ENCODE measurements at places on chromosomes 16 and 17.

DNA sequence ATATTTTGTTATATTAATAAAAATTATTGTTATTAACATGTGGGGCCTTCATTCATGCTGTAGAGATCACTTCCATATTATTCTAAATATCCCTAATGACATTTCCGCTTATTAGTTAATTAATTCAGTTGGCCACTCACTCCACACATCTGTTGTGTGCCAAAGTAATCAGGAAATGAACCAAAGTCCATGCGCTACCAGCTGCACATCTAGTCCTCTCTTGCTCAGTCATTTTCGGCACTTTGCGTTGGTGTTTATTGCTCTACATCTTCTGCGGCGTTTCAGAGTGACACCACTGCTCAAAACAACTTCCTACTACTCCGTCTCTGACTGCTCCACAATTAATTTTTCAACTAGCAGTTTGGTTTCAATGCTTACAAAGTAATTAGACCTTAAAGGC is 101.4 kb upstream of the ZFHX3 start:
- DNase-seq: no peak

- no peak for DNase-seq
Measured at GRCh38 chr17:45131616-45132319, 547 bp downstream of the PLCD3 start.

GRCh38 chr17:11948789-11949188 is 48.5 kb downstream of the ZNF18 start:
- no peak for DNase-seq

GRCh38 chr16:46690281-46691178 is 1.1 kb downstream of the ORC6 start:
- no peak for DNase-seq

- DNase-seq: no peak
Measured at GRCh38 chr17:55524440-55525220, 13.4 kb upstream of the SMIM36 start.

DNA sequence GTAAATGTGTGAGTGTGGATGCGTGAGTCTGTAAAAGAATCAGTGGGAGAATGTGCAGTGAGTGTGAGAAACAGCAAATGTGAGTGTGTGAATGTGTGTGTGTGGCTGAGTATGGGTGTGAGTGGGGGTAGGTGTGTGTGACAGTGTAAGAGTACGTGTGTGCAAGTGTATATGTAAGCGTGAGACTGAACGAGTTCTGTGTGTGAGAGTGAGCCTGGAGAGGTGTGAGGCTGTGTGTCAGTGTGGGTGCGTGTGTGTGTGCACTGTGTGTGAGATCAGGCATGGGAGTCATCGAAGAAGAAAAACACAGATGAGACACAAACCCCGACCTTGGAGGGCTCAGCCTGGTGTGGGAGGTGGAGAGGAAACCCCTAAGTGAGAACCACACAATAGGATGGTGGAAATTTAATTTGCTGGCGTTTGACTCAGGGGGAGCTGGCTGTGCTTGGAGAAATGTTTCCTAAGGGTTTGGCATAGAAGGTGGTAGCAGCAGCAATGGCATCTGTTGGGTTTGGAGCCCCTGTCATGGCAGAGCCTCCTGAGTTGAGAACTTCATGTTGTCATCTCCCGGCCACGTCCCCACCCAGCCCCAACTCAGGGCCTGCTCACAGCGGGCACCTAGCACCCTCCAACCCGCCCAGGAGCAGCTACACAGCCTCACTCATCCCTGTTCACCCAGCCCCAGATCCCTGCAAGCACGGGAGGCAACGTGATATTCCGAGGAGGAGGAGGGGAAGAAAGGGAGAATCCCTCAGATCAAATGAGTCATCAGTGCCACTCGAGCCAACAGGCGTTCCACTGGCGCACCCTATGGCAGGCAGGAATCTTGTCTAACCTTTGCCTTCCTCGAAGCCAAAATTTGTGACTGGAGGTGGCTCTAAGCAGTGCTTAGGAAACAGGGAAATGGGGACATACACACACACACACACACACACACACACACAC is 14.3 kb upstream of the NUBP1 start:
- DNase-seq: no peak

DNA sequence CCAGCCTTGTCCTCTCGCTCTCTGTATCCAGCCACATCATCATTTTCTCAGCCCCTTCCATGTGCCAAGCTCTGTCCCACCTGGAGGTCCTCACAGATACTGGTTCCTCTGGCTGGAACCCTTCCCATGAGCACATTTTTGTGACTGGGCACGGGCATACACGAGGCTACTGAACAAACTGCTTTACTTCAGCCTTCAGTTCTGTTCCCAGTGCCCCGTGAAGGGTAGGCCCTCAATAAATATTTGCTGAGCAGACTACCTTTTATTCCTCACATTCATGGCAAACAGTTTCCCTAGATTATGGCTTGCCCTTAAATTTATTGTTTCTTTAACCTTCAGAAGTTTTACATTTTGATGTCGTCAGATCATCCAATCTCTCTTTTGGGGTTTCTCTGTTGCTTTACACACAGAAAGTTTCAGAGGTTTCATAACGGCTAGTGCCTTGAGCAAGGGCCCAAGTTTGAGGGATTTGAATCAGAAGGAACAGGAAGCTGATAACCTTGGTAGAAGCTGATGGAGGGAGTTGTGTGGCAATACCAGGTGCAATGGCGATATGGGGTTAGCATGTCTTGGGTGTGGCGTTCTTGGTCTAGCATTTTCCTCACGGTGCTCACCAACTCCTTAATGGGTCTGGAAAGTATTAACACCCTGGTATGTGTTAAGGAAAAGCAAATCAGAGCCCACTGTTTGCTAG is 27.8 kb downstream of the TMEM92 start:
- no peak for DNase-seq

- no peak for DNase-seq
Measured at GRCh38 chr16:28982949-28983348, 1.9 kb upstream of the LAT start.

GRCh38 chr16:2500918-2501750 is 12.6 kb upstream of the ATP6V0C start:
- peak; percentile 45 for DNase-seq

DNA sequence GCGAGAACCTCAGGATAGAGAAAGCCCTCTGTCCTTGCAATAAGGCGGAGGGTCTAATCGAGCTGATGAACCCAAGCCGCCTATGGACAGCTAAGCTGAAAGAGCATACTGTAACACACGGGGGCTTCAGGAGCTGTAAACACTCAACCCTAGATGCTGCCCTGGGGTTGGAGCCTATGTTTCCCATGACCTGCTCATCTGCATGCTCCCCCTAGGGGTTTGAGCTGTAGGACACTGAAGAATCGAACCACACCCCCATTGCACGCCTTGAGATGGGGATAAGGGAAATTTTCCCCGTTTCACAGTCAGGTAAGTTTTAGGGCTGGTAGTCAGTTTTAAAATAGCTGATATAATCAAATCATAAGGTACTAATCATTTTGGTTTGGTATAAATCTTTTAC is 675.6 kb upstream of the CDH8 start:
- peak; percentile 15 for DNase-seq

DNA sequence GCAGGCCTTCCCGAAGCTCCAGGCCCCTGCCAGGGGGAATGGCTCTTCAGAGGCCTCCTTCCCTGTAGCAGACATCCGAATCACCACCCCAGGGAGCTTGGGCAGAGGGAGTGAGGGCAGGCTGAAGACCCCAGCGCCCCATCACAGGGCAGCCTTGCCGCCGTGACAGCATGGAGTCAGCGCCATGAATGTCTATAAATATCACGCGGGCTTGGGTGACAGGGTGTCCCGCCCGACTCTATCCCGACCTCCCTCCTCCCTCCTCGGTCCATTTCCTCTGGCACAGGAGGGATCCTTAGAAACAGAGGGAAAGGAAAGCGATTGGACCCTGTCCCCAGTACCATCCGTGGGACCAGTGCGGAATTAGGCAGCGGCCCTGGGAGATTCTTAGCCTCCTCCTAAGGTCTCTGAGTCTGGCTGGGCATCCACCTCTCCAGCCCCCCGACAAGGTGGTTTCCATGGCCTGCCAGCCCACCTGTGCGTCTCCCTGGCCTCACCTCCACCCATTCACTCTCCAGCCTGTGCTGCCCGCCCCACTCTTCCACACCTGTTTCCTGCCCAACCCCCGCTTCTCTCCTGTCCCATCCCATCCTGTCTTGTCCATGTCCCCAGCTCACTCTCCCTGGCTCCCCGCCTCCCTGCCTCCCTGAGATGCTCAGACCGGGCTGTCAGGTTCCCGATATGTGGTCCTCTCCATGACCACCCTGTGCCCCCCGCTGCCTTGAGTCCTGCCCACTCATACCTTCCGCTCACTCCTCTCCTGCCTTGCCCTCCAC is 5.1 kb downstream of the ATP2A1 start:
- no peak for DNase-seq

- no peak for DNase-seq
Measured at GRCh38 chr16:68374961-68375660, 64.3 kb downstream of the PRMT7 start.

GRCh38 chr17:27390540-27390939 is 65.7 kb upstream of the KSR1 start:
- DNase-seq: no peak

GRCh38 chr16:27437946-27438345 is 36.0 kb downstream of the IL21R start:
- DNase-seq: no peak

DNA sequence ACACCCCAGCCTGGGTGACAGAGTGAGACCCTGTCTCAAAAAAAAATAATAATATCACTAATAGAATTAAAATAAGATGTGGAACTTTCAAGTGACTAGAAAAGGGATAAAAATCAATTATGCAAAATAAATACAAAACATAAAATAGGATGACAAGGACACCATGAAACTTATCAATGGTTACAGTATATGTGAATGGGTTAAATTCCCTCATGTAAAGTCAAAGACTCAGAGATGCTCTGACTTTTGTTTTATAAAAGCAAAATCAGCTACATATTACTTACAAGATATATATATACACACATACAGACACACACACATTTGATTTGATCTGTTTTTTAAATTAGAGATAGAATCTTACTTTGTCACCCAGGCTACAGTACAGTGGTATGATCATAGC is 33.5 kb upstream of the SCNN1B start:
- no peak for DNase-seq

DNA sequence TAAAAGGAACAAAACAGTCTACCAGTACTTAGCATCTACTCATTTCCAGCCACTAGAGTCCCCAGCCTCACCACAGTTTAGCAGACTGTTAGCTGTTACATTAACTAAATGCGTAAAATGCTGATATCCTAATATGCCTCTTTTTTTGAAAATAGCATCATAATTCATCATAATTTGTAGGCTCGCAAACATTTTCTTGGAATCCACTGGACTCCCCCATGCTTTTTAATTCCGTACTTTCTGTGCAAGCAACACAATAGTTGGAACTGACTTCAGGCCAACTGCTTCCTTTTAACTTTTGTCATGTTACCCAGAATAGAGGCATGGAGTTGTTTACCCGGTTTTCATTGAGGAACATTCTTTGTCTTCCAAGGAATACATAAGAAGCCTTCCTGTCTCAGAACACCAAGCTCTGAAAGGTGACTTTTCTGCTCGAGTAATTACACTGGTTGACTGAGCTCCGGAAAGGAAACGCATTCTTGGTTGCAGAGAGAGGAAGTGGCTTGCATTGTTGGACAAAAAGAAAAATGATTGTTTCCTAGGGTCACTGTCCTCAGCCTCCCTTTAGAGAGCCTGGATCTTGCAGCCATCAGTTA is 30.9 kb upstream of the SEC14L1 start:
- DNase-seq: no peak

GRCh38 chr17:7561589-7562207 is at the start of gene SENP3:
Gene SENP3, plus strand, starts transcription at chr17:7561919. Its CDS starts 1,158 bp downstream, at chr17:7563077.
- peak; percentile 85 for DNase-seq

DNA sequence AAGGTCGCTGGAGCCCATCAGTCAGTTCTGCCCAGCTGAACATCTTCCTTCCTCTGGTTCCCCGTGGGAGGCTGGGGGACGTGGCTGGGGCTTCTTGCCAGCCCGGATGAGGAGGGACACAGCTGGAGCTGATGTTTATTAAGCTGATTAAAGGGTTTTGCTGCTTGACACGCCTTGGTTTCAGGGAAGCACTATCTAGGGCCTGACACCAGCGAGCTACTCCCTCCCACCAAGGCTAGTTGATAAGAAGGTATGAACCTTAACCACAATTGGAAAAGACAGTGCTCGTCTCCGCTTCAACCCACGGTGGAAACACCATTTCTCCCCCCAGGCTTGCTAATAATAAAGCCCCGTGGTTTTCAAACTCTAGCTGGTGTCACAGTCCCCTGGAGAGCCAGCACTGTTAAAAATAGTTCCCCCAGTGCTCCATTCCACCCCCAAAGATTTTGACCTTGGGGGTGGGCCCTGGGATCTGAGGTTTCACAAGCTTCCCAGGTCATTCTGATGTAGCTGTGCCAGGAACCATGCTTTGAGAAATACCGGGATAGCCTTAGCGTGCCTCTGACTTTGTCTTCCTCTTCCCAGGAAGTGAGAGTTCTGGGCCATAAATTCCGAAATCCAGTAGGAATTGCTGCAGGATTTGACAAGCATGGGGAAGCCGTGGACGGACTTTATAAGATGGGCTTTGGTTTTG is 5.5 kb downstream of the DHODH start:
- no peak for DNase-seq

GRCh38 chr16:74951681-74952080 is 33.2 kb downstream of the WDR59 start:
- no peak for DNase-seq

GRCh38 chr16:77332792-77333191 is 102.0 kb downstream of the ADAMTS18 start:
- no peak for DNase-seq

DNA sequence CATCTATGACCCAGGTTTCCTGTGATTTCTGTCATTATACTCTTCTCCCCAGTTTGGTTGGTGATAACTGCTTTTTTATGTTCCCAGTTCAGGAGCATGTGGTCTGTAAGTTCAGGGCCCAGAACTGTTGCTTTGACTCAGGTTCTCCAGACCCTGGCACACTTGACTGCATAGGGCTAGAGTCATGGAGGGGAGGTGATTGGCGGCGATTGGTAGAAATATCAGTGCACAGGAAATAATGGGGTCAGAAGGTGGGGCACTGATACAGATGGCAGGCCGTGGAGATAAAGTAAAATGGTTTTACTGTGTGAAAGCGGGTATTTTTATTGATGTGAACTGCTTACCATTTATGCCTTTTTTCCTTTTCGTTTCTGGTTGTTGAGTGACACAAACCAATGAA is 28.7 kb downstream of the TAC4 start:
- DNase-seq: no peak

- DNase-seq: no peak
Measured at GRCh38 chr17:50830994-50831393, 4.4 kb upstream of the WFIKKN2 start.

GRCh38 chr17:30161601-30162000 is 45.0 kb downstream of the NSRP1 start:
- DNase-seq: no peak

All from Jurkat, Clone E6-1 (cell line).